ENCODE measurements at places on chromosomes 3 and 15. TPM values are rescaled to one million over a fixed set of nuclear protein-coding genes. Genes with fewer than 3 reads are reported as not detected.

GRCh38 chr3:109597444-109597843 is 260.1 kb upstream of the DPPA4 start:
- no peak for DNase-seq

DNA sequence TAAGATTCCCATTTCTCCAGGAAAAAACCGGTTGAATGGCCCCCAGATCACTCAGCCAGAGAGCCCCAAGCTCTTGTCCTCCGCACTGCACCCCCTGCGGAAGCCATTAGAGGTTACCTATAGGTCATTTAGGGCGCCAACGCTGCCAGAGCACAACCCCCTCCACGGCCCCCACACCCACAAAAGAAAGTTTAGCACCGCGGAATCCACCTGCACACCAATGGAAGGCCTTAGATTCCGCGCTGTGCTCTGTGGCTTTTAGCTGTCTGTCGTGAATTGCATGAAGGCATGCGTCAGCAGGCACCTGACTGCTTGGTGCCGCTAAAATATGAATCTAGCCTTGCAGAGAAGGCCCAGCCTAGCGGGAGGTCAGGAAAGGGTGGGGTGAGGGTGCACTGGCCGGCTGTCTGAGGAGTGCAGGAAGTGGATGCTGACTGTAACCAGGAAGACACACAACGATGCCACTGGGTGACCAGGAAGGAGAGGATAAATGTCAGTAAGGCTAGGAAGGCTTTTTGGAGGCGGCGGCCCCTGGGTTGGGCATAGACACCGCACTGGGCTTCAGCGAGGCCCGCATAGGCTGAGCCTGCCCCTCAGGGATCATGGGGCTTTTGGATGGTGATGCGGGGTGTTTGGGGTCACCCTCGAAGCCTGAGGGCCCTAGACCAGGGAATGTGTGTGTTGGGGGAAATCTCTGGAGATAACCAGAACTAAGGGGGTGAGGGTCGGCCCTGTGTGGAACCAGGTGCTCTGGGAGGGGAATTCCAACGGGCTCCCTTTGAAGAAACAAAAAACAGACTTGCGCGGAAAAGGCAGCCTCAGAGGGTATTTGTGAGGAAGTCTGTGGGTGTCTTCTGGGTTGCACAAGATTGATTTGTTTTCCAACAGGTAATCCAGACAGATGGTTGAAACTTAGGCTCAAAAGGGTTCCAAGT is 976 bp upstream of the NUP210 start:
- no peak for DNase-seq

- no peak for DNase-seq
Observed at GRCh38 chr3:95341314-95341713, 1278.5 kb downstream of the NSUN3 start.

DNA sequence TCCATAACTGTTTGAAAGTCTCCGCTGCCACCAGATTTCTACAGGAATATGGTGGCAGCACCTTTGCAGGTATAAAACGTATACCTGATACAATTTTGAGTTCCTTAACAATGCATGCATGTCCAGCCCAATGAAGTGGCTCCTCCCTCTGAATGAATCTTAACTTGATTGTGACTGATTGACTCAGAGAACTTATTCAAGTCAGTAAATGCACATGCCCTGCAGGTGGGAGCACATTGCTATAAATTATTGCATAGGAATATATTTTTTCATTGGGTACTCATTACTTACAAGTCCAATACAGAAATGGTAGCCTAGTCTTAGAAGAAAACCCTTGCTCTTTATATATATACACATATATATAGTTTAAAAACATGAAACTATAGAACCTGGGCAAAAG is 259.3 kb downstream of the BBX start:
- DNase-seq: no peak

DNA sequence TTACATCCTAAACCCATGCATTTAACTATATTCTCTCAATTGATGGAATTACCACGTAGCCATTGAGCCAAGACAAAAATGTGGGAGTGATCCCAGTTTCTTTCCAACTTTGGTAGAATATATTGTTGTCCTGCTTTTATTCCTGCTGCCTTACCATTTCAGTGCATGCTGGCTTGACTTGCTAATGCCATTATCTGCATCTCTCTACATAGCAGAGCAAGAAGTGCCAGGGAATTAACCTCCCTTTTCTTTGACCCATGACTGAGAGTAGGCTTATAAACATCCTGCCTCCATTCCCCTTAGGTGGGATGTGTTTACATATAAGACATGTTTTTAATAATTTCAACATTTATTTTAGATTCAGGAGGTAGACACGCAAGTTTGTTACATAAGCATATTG is 1153.4 kb downstream of the IGSF11 start:
- no peak for DNase-seq

- no peak for DNase-seq
Observed at GRCh38 chr3:128409624-128410581, 56.8 kb downstream of the DNAJB8 start.

DNA sequence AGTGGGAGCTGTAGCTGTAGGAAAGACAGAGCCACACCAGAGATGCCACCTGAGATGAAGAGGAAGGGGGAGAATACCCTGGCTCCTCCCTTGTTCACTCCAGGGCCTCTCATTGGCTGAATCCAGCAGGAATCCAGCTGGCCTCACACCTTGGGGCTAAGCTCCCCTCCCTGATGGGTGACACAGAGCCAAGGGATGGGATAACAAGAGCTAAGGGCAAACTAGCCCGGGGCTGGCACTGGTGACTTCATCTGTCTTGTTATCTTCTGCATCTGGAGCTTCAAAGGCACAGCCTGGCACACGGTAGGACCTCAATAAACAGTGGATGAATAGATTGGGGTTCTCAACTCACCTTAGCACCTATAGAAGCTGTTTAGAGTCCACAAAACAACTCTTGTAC is 13.8 kb upstream of the GATA2 start:
- no peak for DNase-seq

DNA sequence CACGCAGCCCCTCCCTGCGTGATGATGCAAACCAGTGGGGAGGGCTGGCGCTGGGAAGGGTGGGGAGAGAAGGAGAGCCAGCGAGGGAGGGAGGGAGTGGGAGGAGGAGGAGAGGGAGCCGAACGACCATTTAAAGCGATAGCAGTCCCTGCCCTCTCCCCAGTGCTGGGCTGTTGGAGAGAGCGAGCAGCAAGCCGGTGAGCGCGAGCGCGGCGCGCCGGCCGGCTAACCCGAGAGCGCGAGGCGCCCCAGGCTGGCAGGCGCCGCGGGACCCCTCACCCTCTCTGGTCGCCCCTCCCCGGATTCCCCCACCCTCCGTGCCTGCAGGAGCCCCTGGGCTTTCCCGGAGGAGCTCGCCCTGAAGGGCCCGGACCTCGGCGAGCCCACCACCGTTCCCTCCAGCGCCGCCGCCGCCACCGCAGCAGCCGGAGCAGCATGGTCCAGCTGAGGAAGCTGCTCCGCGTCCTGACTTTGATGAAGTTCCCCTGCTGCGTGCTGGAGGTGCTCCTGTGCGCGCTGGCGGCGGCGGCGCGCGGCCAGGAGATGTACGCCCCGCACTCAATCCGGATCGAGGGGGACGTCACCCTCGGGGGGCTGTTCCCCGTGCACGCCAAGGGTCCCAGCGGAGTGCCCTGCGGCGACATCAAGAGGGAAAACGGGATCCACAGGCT is at the start of gene GRM7:
Gene GRM7, plus strand, starts transcription at position 162 of the 671 bp plus-strand sequence.
- no peak for DNase-seq

DNA sequence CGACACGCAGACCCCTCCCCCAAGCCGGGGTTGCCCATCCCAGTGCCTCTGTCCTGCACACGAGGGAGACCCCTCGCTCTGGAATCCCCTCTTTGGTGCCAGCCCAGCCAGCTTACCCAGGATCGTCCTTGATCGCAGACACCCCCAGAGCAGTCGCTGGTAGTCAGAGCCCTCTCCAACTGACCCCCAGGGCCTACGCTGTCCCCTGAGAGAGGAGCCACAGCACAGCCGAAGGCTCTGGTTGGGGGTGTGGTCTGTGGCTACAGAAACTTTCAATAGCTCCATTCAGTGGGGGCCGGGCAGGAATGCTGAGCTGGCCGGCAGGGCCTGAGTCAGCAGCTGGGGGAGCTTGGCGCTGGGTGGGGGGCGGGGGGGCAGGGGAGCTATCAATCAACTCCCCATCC is at the start of gene LCTL:
Gene LCTL, minus strand, starts transcription at position 258 of the 404 bp plus-strand sequence. CDS start 633 bp downstream, outside the sequence.
- DNase-seq: peak; percentile 86

DNA sequence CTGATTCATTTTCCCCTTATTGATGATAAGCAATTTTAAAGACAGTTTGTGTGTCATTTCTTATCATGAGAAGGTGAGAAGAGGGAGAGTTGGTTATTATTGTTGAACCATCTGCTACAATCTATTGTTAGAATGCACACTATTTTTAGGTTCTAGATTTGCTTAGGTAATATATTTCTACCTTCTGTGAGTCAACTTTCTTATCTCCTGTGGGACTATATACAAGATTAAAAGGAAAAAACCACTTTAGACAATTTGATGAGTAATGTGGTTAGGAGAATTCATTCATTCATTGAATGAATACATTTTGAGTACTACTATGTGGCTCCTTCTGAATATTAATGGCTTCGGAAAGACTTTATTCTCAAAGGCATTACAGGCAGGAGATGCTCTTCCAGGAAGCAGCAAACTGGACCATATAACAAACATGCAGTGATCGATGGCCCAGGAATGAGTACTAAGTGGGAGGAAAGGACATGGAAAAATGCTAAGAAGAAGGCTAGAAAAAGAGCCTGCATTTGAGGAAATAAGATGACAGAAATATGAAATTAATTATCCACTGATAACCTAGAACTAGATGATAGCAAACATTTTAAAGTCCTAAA is 22.4 kb downstream of the SPTSSB start:
- DNase-seq: no peak

DNA sequence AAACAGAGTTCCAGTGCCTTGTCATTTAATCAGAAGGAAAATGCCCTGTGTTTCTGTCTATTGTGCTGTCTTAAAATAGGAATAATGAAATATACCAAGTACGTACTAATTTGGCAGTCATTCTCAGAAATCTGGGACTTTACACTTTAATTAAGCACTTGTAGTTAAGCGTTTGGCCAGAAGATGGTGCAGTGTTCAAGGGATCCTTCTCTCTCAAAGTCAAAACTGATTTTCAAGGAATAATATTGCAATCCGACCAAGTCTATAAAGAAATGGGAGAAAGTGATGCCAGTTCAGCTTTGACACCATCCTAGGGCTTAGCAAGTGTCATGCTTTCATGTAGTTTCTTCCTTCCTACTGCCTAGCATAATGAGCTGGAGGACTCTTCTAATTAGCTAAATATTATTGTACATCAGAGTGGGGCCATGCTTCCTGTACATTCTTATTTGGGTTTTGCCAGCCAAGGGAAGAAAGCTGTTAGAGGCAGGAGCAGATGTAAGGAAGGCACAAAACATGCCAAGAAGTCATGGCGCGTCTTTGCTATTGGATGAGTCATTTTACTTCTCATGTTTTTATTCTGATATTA is 64.8 kb downstream of the SAMMSON start:
- DNase-seq: no peak

- DNase-seq: no peak
Observed at GRCh38 chr3:70989174-70989573, 594.4 kb downstream of the FOXP1 start.

DNA sequence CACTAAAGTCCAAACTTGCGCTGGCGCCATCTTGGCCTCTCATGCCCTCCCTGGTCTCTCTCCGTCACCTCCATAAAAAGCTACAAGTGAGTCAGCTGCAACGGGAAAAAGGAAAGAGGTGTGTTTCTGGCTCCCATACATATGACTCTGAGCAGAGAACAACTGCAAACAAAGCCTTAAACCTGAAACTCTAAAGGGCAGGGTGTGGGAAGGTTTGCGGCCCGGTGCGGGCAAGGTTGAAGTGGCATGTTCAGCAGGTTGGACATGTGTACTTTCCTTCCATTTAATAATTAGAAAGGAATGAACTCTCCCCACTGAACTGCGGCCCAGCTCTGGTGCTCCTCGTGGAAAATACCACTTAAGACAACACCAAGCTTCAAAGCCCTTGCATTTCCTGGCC is 59.0 kb upstream of the PPARG start:
- DNase-seq: no peak

DNA sequence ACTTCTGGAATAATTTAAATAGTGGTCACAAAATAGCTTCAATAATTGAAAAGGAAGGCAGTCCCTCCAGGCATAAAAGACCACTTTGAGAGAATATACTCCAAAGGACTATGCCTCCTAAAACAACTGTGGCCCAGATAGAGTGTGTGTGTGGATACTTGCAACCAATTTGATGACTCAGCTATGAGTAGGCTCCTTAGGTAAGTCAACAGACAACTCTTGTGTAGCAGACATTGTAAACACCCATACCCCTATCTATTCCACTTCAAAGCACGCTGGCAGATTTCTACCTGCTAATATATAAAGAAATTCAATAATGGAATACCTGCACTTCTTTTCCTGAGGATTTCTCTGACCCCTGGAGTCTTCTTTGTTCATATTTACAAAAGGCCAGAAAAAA is 254.5 kb downstream of the NEK10 start:
- DNase-seq: no peak

GRCh38 chr3:149368674-149369497 is 8.6 kb downstream of the TM4SF1 start:
- DNase-seq: no peak

- DNase-seq: no peak
Observed at GRCh38 chr3:72636969-72637597, 211.2 kb downstream of the SHQ1 start.

DNA sequence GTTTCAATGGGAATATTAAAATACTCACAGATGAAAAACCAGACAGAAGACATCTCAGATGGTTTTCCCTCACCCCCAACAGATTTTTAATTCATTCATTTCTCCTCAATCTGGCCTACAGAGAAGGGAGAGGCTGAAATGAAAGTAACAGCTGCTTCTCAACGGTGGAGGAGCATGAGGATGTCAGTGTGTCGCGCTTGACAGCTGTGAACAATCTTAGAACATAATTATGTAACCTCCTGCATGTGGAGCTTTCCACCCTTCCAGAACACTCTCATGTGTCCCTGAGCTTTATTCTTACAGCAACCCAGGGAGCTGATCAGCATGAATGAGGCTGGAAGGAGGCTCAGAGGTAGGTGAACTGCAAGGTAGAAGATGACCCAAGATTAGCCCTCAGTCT is 52.7 kb downstream of the MB21D2 start:
- peak; percentile 68 for DNase-seq

DNA sequence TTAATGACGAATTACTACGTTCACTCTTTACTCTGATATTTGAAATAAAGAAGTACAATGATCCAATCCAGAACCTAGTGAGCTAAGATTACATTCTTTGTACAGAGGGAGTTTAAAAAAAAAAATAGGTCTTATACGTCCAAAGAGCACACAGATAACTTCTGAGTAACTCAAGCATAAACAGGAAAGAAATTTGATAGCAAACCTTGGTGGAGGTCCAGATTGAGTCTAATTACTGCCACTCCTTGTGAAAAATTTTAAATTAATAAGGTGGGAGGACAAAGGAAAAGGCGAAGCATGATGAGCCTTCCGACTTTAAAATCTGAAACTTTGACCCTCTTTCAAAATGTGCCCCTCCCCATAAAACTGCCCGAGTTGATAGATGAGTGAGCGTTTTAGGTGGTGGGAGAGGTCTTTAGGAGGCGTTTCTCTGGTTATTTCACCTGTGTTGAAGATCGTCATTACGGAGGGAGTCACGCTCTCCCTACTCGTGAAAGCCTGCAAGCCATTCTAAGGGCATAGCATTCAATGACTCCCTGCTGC is 127.0 kb upstream of the ROBO2 start:
- DNase-seq: no peak

The HES1 gene
- total RNA-seq: 21.6 TPM

The SHQ1 gene
- 14.1 TPM for total RNA-seq

The SENP5 gene
- 54.0 TPM for total RNA-seq

The RETNLB gene
- not detected for total RNA-seq

The FSIP1 gene
- 0.87 TPM for total RNA-seq

The SYNM gene
- 22.8 TPM for total RNA-seq

The GUCA1C gene
- total RNA-seq: not detected

The SLC9C1 gene
- not detected for total RNA-seq

The ULK4 gene
- total RNA-seq: 6.3 TPM

The WNT7A gene
- not detected for total RNA-seq

The PLCB2 gene
- 2.9 TPM for total RNA-seq

Measured in SJCRH30 (cell line).